ENCODE measurements at places on chromosomes 7 and 10.
A peak's percentile ranks its signal among the peaks of the same experiment; 100 is the strongest.

GRCh38 chr10:124206616-124207015 is 113.2 kb upstream of the CHST15 start:
- DNase-seq = no peak

DNA sequence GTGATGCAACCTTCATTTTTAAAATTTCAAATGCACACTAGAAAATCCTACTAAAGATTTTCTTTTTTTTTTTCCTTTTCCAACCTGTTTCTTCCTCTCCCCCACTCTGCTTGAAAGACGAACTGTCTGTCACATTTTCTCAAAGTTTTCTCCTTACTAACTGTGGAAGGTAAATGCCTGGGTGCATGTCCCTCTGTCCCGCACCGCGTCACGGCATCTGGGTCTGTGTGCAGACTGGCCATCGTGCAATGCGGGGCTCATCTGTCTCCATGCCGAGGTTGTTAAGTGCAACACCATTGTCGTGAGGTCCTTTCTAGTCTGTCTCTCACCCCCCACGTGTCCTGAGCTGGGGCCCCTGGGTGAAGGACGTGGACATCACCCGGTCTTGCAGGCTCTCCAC is 28.4 kb downstream of the PFKFB3 start:
- peak; percentile 31 for DNase-seq

DNA sequence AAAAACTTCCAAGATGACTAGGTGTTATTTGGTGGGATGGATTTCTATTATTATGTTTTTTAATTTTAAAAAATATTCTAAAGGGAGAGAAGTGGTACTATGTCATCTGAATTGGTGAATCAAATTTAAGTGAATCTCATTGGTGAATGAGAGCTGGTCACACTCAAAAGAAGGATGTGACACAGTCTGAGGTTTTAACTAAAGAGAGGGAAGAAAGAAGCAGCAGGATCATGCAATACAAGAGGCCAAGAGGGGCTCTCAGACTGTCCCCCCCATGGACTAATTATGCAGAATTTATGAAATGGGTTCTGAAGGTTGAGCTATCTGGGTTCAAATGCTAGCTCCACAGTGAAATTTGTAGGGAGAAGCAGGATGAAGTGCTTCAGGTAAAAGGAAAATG is 16.2 kb downstream of the MACC1 start:
- DNase-seq = no peak

DNA sequence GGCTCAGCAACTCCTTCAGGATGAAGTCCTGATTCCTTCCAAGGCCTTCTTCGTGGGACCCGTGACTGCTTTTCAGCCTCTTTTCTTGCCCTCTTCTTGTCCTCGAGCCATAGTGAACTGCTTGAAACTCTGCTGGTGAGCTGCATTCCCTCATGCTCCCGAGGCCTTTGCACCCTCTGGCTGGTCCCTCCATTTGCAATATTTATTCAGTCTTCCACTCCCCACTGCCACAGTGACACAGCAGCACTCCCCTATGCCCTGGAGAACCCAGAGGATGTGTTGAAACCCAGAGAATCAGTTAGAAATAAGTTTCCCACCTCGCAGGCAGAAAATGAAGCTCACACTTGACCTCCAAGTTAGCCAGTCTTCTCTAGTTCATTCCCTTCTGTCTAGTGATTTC is 22.3 kb upstream of the GAD2 start:
- DNase-seq = no peak

GRCh38 chr10:48364659-48365405 is 58.4 kb downstream of the MAPK8 start:
- no peak for DNase-seq

DNA sequence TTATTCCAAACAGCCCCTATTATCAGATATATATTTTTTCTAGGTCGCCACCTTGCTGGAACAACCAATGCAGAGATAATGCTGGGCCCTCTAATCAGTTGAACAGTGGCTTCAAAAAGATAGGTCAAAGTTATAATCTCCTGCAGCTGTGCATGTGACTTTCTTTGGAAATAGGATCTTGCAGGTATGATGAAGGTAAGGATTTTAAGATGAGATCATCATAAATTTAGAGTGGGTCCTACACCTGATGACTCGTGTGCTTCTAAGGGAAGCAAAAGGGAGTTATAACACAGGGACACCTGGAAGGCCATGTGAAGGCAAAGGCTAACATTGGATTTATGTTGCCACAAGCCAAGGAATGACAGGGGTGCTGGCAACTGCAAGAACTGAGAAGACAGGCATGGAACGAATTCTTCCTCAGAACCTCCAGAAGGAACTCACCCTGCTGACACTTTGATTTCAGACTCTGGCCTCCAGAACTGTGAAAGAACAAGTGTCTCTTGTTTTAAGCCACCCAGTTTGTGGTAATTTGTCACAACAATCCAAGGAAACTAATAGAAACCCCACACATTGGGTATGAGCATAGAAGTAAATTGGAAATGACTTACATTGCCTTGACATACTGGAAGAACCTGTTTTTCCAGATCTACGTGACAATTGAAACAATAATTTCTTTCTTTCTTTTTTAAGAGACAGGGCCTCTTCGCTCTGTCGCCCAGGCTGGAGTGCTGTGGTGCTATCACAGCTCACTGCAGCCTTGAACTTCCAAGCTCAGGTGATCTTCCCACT is 34.4 kb downstream of the CCDC71L start:
- no peak for DNase-seq

GRCh38 chr10:69382382-69383117 is 34.2 kb downstream of the TACR2 start:
- DNase-seq = no peak

DNA sequence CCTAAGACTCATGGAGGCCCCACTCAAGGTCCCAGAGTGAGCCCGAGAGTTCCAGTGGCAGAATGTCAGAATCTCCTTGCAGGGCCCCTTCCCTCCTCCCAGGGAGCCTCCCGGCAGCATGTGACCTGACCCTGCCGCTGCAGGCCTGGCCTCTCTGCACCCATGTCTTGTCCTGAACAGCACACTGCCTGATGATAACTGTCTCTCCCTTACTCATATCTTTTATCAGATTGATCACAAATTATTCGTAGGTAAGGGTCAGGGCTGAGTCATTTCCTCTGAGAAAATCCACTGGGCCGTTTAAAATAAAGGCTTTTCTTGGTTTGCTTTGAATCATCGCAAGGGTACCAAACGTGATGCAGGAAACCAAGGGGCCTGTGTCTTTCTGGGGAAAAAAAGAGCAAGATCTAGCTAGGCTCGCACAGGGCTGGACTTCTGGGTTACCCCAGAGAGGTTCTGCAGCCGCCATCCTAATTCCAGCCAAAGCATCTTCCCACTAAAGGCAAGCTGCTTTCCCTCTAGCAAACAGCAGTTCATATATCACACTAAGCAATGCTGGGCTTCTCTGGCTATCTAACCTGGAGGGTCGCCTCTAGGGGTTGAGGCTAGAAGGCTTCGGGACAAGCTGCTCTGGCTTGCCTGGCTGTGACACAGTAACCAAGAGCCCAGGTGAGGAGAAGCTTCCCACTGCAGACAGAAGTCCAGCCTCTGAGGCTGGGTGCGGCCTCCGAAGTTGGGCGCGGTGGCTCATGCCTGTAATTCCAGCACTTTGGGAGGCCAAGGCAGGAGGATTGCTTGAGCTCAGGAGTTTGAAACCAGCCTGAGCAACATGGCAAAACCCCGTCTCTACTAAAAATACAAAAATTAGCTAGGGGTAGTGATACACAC is 104.9 kb downstream of the SPDYE5 start:
- DNase-seq = peak; percentile 61

DNA sequence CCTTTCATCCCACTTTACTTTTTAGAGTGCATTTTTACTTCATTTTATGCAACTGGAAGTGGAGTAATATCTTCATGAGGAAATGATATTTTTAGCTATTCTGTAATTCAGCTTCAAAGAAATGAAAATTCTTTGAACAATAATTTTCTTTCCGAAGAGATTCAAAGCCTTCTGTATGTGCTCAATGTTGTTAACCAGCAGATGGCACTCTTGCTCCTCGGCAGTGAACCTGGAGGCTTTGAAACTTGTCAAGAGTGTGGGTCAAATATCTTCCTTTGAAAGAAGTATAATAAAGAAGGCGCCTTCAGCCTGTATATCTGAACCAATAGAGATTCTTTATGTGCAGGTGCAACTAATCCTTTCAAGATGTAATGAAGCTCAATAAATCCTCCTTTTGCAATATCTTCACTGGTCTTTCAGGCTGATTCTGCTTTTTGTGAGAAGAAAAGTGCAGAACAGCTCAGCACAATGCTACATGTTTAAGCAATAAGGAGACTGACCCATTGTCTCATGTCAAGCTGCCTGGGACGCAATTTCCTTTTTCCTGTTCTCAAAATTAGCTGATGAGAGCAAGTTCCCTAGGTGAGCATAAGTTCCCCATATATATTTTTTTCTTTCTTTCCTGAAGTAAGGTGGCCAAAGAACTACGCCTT is 258.4 kb downstream of the SEMA3A start:
- DNase-seq = peak; percentile 50

- no peak for DNase-seq
Observed at GRCh38 chr10:92755725-92756124, 66.0 kb downstream of the HHEX start.

DNA sequence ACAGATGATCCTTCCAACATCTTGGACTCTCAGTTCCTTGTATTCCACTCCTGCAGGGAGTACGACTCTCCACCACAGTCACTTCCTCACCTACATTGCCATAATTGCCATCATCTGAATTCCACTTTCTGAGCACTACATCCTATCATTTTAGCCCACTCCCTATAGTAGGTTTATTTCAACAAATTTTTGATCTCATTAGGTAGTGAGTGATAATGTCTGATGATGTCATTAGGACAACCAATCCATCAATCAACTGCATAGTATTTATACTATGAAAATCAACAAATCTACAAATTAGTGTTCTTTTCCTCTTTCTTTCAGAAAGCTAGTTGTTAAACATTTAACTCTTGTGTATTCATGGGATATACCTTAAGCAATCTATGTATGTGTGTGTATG is 13.7 kb upstream of the TRA2A start:
- no peak for DNase-seq

- no peak for DNase-seq
Observed at GRCh38 chr7:99451936-99452335, 13.2 kb downstream of the CPSF4 start.

GRCh38 chr7:102021841-102022618 is 204.6 kb downstream of the CUX1 start:
- no peak for DNase-seq

- DNase-seq = no peak
Observed at GRCh38 chr7:33157311-33157710, 27.9 kb downstream of the BBS9 start.

DNA sequence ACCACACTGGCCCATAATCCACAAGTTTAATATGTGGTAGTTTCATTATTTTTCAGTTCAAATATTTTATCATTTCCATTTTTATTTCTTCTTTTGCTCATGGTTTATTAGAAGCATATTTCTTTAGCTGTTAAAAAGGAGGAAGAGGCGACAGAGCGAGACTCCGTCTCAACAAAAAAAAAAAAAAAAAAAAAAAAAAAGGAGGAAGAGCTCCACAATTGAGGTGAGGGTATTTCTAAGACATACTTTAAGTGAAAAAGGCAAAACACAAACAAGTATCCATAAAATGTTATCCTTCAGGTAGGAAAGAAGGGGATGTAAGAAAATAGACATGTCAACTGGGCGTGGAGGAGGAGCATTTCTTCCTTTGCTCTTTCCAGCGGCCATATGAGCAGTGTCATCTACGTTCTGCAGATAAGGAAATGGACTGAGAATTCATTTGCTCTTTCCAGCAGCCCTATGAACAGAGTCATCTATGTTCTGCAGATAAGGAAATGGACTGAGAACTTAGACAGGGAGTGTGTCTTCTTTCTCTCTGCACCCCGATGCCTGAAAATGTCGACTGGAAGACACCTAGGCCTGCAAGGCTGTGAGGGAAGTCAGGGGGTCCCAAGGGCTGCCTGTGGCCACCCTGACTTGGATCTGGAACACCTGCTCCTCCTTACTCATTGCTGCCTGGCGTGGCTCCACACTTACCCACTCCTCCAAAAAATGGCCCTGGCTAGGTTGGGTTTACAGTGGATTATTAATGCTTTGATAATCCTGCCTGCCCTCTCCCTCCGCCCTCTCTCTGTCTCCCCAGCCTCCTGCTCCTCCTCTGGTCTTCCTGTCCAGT is 18.9 kb upstream of the RAMP3 start:
- DNase-seq = no peak

GRCh38 chr7:83467493-83467892 is 181.4 kb downstream of the SEMA3E start:
- no peak for DNase-seq

DNA sequence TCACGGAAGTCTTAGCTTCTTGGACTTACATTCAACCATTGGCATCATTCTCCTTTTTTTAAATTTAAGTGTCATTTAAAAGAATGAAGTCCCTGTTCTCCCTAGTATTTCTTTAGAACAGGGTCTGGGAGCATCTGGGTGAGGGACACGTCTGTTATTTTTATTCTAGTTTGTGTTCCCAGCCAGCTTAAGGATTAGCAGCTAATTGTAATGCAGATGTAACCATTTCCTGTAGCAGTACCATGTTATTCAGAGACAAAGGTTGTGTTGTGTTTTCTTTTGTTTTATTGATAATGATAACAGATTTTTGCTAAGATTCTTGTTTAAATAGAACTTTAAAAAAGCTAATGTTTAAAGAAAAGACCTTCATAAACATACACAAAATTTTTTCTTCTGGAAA is 34.3 kb downstream of the BMS1 start:
- no peak for DNase-seq

DNA sequence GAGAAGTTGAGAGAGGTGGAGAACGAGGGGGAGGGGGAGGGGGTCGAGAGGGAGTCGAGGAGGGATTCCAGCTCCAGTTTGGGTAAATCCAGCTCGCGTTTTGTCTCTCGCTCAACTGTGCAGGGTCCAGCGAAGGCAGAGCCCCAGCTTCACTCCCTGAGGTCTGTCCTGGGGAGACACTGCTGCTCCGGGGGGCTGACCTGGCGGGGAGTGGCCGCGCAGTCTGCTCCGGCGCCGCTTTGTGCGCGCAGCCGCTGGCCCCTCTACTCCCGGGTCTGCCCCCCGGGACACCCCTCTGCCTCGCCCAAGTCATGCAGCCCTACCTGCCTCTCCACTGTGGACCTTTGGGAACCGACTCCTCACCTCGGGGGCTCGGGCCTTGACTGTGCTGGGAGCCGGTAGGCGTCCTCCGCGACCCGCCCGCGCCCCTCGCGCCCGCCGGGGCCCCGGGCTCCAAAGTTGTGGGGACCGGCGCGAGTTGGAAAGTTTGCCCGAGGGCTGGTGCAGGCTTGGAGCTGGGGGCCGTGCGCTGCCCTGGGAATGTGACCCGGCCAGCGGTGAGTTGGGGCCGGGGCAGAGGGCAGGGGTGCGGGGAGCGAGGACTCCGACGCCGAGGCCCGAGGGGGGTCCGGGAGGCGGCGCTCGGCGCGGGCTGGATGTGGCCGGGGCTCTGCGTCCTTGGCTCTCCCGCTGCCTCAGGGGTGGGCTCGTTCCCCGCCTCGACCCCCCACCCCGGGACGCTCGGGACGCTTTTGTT is at the start of gene TET1:
Gene TET1, plus strand, starts transcription at position 152 of the 757 bp plus-strand sequence. CDS start 12,002 bp downstream, outside the sequence.
- DNase-seq = peak; percentile 62

DNA sequence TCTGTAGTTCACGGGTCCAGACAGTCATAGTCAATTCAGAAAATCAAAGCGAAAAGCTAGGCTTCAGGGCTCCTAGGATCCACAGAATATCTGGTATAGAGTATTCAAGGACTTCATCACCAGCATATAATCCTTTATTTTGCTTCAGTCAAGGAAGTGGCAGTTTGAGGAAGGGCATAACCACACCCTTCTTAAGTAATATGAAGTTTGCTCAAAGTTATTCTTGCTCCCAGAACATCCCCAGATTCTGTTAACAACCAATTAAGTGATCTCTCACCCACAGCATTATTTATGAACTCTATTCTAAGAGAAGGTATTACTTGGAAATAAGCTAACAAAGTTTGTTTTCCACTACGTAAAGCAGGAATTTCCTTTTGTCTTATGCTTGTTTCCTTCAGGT is 13.2 kb downstream of the CWF19L1 start:
- DNase-seq = no peak

GRCh38 chr10:20457649-20458048 is 439.5 kb downstream of the NEBL start:
- no peak for DNase-seq
